Stimulated activated CD4-positive, alpha-beta T cell treated with anti-CD3 and anti-CD28 coated beads, Interleukin-1b, Interleukin-23, amount 100 ng/mL, for 4 hours (primary cell): ENCODE measurements at places on chromosomes 2 and 18.

- DNase-seq = no peak
These were observed 152.8 kb downstream of the PIK3C3 start for GRCh38 chr18:42107691-42108450.

DNA sequence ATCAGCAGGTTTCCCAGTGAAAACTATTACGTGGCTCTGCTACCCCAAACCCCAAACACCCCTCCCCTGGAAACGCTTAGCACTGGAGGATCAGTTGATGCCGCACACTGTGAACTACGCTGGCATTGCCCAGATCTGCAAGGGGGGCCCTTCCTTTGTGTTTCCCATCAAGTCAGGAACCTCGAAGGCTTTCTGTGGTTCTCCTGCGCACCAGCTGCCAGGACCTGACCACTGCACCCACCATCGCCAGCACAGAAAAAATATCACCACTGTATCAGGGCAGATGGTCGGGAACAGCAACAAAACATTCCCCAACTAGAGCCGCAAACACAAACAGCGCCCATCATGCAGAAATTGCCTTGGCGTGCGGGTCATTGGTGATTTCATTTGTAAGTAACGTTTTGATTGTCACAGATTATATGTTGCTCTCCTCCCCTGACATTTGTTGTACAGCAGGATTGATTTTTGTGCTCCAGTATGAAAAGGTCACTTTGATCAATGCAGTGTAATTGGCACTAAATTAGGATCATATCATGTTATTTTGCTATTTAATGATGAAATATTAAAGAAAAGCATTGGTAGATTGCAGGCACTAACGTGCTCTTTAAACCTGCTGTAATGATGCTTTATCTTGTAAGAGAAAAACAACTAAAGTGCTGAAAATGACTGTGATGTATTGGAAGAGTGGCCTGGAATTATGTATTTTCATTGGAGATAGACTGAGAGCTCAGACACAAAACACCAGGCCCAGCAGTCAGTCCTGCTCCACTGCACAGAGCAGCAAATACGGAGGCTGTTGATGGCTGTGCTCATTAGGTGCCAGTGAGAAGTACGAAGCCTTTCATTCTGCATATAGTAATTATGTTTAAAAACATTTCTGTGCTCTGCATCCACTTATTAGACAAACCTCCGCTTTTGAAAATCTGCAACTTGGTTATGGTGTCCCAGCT, 833.2 kb upstream of the SALL3 start:
- DNase-seq = no peak

DNA sequence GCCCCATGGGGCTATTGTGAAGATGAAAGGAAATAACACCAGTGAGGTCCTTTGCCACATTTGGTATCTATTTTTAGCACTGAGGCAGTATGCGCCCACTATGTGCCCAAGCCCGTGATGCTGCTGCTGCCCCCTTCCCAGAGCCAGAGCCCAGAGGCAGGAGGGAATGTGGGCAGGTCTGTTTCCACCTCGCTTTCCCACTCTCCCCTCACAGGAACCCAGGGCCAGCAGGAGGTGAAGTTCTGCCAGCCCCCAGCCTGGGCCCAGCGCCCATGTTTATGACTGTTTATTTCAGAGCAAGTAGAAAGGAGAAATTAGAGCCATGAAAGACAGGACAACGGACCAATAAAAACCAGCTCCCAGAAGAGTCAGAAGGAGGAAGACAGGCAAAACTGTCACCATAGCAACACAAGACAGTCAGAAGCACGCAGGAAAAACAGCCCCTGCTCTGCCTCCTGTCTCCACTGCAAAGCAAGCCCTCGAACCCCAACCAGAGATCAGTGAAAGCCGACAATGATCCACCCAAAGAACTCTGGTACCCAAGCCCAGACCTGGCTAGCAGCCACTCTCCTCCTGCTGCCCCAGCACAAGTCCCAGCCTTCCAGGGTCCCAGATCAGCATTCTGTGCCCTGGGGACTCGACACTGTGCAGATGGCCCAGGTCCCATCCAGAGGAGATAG, 1.4 kb downstream of the CYRIA start:
- no peak for DNase-seq

DNA sequence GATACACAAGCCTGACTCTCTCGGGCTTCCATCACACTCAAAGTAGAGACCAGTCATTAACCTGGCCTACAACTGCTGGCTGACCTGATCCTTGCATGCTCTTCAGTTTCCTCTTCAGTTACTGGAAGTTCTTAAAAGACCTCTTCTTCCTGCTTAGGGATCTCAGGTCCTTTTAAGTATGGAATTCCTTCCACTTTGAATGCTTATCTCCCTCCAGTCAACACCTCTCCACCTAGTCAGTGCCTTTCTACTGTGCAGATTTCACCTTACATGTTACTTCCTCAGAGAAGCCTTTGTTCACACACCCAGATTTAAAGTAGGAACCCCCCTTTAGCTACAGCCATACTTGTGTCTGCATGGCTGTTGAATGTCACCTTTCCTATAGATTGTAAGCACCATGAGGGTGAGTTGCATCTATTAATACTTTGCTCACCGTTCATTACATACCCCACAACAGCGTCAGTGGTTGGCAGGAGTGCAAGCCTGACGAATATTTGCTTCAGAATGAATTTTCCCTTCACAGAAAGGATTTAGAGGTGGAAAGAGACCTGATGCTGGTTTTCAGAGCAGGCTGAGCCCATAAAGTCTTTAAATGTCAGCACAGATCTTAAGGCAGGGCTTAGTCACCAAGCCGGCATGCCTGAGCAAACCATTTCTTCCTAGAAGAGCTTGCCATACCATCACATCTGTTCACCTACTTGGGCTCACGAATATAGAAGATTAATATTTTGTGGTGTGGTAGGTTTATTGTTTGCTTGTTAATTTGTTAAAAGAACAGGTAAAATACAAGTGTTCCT, 90.1 kb downstream of the ACVR1 start:
- no peak for DNase-seq

- DNase-seq = no peak
These were observed 55.0 kb upstream of the DTNA start for GRCh38 chr18:34655131-34655530.

DNA sequence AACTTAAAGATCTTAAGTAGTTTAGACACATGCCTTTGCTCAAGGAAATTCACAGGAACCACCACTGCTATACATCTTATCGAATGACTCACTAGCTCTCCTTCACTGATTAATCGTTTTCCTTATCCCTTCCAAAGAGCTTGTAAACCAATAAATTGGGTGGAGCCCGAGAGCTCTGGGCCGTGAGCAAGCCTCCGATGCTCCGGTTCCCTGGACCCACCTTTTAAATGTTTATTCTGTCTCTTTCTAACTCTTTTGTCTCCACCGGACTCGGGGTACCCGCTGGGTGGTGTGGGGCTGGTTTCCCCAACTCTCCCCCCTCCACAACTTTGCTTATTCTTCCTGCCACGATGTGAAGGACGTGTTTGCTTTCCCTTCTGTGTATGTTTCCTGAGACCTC, 292.9 kb upstream of the TMEFF2 start:
- no peak for DNase-seq

GRCh38 chr2:239711911-239712570, 311.2 kb upstream of the HDAC4 start:
- no peak for DNase-seq

GRCh38 chr2:3265981-3266924, 111.4 kb downstream of the EIPR1 start:
- no peak for DNase-seq
